SJSA1 (cell line): ENCODE measurements at places on chromosomes 4 and X.

DNA sequence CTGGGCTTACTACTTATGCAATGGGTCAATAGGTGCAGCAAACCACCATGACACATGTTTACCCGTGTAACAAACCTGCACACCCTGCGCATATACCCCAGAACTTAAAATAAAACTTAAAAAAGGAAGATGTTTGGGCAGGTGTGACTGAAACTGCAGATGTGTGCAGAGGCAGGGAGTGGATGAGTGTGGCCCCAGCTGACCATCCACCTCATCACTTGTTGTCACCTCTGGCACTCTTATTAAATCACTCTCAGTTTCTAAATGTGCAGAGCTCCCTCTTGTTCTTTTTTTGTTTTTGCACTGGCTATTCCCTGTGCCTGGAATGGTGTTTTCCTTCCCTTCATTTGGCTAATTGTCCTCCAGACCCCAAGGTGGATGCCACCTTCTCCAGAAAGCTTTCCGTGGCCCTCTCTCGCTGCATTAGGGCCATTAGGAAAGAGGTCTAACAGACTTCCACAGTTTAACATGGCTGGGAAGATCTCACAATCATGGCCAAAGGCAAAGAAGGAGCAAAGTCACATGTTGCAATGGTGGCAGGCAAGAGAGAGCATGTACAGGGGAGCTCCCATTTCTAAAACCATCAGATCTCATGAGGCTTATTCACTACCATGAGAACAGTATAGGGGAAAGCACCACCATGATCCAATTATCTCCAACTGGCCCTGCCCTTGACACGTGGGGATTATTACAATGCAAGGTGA is 58.5 kb downstream of the SLC2A9 start:
- no peaks in the 10 kb centered on the region for H3K27me3 ChIP-seq
- H3K4me1 ChIP-seq = no peaks in the 10 kb centered on the region
- H3K36me3 ChIP-seq = no peaks in the 10 kb centered on the region
- DNase-seq = no peak

DNA sequence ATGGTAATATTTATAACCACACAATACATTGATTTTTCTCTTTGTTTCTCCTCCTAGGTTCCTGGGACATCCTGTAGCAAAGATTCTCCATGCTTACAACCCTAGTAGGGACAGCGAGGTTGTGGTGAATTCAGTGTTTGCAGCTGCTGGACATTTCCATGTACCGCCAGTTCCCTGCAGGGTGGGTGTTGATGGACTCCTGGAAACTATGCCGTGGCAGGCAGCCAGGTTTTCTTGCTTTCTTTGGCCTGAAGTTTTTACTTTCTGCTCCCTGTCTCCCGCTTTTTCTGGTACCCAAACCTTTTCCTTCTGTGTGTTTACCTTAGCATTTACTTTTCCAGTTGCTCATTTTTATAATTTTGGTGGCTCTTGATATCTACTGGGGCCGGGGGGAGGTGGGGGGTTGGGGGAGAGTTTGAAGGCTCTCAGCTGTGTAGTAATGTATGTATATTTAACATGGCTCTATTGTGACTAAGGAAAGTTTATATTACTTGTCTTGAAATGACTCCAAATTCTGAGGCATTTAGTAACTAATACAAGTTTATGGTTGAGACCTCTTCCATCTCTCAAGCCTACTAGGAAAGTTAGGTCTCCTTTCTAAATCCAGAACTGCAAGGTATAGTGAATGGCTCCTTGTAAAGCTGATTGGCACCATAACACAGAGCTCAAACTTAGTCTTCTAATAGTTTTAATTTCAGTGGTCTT is 89.7 kb downstream of the TMEM131L start:
- H3K27me3 ChIP-seq = no peaks in the 10 kb centered on the region
- no peaks in the 10 kb centered on the region for H3K36me3 ChIP-seq

- DNase-seq = peak; percentile 95
- H3K4me1 ChIP-seq = peaks cover 57% of the 10 kb centered on the region
- peaks cover 59% of the 10 kb centered on the region for H3K36me3 ChIP-seq
- no peaks in the 10 kb centered on the region for H3K27me3 ChIP-seq
- H3K27ac ChIP-seq = peak overlapping the region; percentile 98
Measured at GRCh38 chrX:154369449-154370299, 4.8 kb downstream of the FLNA start.

- no peak overlapping the region for H3K27ac ChIP-seq
- H3K36me3 ChIP-seq = no peaks in the 10 kb centered on the region
- no peaks in the 10 kb centered on the region for H3K27me3 ChIP-seq
- no peaks in the 10 kb centered on the region for H3K4me1 ChIP-seq
- H3K4me3 ChIP-seq = no peak overlapping the region
Measured at GRCh38 chr4:23117826-23118225, 425.1 kb downstream of the GBA3 start.

- H3K36me3 ChIP-seq = peaks cover 56% of the 10 kb centered on the region
- peaks cover 5% of the 10 kb centered on the region for H3K4me1 ChIP-seq
Measured at GRCh38 chr4:139042981-139043460, 27.4 kb downstream of the NOCT start.
